ENCODE measurements at places on chromosomes 12 and 14. TPM values are rescaled to one million over a fixed set of nuclear protein-coding genes. Genes with fewer than 3 reads are reported as not detected.

Gene CISTR
- total RNA-seq, result not detected

Gene JPH4
- 23.7 TPM for total RNA-seq

Gene IL23A
- not detected for total RNA-seq

Gene TAS2R42
- total RNA-seq, result not detected

Gene DYNLL1
- total RNA-seq, result 390 TPM

Gene DIO3
- total RNA-seq, result 0.40 TPM

Gene TMEM63C
- 11.7 TPM for total RNA-seq

Gene CCDC175
- 1.5 TPM for total RNA-seq

Gene CLEC2A
- 0.17 TPM for total RNA-seq

Gene CD69
- total RNA-seq, result 1.4 TPM

Gene KCNC2
- total RNA-seq, result 3.2 TPM

DNA sequence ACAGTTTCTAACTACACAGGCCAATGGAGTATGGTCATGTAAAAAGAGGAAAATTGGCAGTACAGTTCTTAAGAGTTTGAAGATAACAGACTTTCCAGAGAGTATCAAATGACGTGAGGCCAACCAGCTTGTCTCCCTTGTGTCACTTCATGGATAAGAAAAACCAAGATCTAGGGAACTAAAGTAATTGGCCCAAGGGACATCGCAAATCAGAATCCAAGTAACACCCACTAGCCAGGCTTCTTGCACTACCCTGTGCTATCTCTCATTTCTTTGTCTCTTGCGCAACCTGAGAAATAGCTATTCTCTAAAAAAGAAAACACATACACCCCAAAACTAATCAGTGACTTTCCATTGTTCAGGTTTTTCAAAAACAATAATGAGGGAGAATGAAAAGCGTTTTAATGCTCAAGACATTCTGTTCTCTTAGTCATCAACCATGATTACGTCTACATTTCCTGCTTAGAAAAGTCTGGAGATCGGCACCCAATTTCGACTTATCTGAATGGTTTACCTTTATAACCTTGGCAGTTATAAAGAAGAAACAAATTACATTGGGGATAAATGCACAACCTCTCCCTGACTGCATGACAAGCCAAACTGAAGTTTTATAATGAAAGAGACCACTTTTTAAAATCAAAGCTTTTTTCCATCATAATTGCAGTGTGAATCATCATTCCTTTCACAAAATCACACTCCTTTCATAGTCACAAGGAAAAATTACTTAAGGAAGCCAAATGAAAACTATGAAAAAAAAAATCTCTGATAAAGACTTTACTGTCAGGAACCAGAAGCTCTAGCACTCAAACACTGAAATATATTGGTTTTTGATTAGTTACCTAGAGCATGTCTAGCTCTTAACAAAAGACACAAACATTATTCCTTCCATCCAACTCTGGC is 42.1 kb downstream of the TMTC1 start:
- no peak for DNase-seq

GRCh38 chr12:91216871-91217270 is 34.3 kb upstream of the DCN start:
- DNase-seq, result no peak

GRCh38 chr12:46933947-46934346 is 108.2 kb upstream of the SLC38A4 start:
- DNase-seq, result peak; percentile 39

- no peak for DNase-seq
These were observed 151.5 kb downstream of the LRFN5 start for GRCh38 chr14:41758011-41758665.

DNA sequence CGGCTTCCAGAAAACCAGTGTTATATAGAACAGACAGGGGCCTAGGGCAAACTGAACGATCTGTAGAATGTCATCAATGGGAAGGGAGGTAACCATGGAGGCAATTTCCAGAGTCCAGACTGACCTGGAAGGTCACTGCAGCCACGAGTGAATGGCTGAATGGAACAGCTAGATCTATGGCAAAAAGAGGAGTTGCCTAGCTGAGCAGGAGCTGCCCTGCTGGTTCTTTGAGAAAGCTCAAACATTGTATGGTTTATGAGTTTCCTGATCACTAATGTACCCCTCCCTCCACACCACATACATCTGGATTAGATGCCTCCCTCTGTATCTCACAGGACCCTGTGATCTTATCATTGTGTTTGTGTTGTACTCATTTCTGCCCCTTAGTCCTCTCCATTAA is 1.0 kb upstream of the RERG start:
- DNase-seq, result no peak

DNA sequence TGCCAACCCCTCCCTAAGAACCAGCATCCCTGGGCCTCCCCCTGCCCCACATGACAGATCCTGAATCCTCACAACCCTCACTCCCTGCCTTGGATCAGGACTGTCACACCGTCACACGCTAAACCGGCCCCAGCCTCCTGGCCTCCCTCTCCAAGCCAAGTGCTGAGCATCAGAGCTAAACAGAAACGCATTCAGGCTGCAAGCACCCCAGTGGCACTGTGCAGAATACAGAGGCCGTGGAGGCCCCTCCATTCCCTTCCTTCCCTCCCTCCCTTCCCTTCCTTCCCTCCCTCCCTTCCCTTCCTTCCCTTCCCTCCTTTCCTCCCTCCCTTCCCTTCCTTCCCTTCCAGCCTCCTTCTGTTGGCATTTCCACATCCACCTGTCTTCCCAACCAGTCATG is 12.6 kb downstream of the POLE start:
- DNase-seq, result no peak

GRCh38 chr12:25924491-25925001 is 33.9 kb upstream of the RASSF8 start:
- DNase-seq, result no peak

- DNase-seq, result no peak
These were observed 20.6 kb upstream of the TMPRSS12 start for GRCh38 chr12:50822082-50822481.

- DNase-seq, result no peak
These were observed 47.7 kb upstream of the PPP2R5C start for GRCh38 chr14:101713621-101714349.

- DNase-seq, result no peak
These were observed 12.5 kb downstream of the PACS2 start for GRCh38 chr14:105326891-105327694.

DNA sequence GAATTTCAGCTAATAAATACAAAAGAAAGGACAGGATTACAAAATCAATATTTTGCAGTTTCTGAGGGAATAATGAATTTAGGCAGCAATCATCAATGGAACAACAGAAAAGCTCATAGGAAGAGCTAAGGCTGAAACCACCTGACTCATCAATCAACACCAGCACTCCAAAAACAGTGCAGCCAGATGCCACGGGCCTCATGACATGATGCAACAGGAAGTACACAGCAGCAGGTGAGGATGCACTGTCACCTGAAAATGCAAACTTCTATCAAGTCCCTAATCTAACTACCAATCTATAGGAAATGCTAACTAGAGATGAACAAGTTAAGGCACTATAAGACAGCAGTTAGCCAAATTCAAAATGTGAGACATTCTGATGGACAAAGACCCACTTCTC is 21.7 kb downstream of the GNS start:
- no peak for DNase-seq

- DNase-seq, result no peak
These were observed 111.0 kb upstream of the NCOR2 start for GRCh38 chr12:124678421-124678893.

- no peak for DNase-seq
These were observed 181.5 kb upstream of the ATP2B1 start for GRCh38 chr12:89890161-89890560.

- DNase-seq, result no peak
These were observed 62.2 kb downstream of the PTPN11 start for GRCh38 chr12:112480931-112481330.

- DNase-seq, result no peak
These were observed 162.9 kb downstream of the PCNX1 start for GRCh38 chr14:71070169-71070568.

DNA sequence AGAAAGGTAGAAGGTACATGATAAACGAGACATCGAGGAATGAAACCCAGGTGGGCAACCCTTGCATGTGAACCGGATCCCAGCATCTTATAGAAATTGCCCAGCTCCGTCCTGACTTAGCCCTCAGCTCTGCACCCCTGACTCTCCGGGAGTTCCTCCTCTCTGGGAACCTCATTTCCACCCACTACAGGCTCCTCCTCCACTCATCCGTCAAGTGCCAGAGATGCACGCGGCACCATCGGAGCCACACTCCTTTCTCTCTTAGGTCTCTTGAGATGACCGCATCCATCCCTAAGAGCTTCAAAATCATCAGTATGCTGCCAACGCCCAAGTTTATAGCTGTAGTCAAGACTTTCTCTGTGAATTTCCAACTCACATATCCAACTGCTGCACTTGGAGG is 84.7 kb downstream of the TTC7B start:
- DNase-seq, result no peak

- no peak for DNase-seq
These were observed 278.3 kb downstream of the AKAP6 start for GRCh38 chr14:32607399-32607798.

GRCh38 chr12:47939009-47939601 is 24.3 kb upstream of the TMEM106C start:
- DNase-seq, result no peak

- no peak for DNase-seq
These were observed 32.4 kb downstream of the C14orf132 start for GRCh38 chr14:96071561-96071960.

Data from spinal cord (tissue), 10 donors.